CD4-positive, alpha-beta T cell treated with Interferon alpha-2 for 1 hour (primary cell): ENCODE measurements at places on chromosomes 1 and 21.

DNA sequence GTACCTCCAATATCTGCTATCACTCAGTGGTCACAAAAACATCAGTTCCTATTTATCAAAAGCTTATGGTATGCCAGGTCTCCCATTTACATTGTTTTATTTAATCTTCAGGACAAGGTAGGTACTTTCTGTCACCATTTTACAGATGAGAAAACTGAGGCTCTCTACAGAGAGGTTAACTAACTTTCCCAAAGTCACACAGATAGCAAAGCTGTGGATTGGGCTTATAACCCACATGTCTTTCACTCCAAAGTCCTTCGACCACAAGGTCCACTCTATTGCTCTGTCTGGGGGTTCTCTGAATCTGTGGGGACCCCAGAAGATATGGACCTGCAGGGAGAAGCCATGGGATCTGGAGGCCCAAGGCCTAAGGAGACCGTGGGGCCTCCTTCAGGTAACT lies 26.6 kb upstream of the EPS8L3 start:
- DNase-seq: no peak

- no peak for DNase-seq
These were observed 41.6 kb downstream of the LAMC2 start for GRCh38 chr1:183227422-183228346.

DNA sequence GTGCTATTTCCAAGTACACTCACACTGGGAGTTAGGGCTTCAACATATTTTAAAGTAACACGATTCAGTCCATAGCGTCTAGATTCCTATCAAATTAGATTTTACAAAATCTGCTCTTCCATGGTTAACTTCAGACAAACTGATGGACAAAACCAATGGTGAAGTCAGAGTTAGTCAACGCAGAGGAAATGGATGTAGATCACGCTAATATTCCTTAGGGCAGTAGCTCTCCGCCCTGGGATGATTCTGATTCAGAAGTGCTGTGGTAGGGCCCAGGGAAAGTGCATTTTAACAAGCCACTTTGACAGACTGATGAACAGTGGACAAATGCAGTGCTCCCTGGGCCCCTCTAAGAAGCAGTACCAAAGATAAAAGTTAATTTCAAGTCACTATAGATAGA lies 83.2 kb downstream of the HIVEP3 start:
- no peak for DNase-seq

DNA sequence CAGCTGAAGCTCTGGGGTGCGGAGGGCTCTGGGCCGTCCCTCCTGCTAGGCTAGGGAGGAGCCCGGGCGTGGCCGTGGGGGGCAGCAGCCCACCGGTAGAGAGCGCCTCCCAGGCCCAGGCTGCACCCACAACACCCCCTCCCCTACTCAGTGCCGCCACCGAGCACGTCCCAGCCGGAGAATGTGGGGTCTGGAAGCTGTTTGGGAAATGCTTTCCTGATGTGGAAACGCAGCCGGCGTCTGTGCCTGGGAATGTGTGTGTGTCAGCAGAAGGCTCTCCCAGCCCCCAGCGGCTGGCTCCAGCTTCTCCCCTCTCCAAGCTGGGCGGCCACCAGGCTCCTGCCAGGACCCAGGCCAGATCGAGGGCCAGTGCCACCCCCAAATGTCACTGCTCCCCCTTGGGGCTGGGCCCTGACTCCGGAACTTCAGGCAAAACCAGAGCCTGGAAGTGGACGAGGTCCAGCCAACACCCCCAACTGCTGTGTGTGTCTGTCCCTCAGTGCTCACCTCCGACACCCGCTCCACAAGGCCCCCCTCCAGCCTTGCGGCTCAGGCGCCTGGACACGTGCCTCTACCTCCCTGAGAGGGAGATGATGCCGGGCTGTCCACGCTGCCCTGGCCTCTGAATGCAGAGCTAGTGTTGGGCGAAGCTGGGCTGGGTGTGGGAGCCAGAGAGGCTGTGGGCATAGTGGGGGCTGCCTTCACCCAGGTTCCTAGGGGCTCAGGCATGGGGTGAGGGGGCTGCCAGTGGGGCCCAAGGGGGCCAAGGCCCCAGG lies 74.7 kb downstream of the MEGF6 start:
- no peak for DNase-seq

GRCh38 chr1:154448331-154448811 lies 43.2 kb downstream of the IL6R start:
- no peak for DNase-seq

GRCh38 chr1:244963231-244963826 lies 99.0 kb upstream of the HNRNPU start:
- no peak for DNase-seq

- DNase-seq: no peak
These were observed 11.4 kb downstream of the PPFIA4 start for GRCh38 chr1:203037509-203038190.

DNA sequence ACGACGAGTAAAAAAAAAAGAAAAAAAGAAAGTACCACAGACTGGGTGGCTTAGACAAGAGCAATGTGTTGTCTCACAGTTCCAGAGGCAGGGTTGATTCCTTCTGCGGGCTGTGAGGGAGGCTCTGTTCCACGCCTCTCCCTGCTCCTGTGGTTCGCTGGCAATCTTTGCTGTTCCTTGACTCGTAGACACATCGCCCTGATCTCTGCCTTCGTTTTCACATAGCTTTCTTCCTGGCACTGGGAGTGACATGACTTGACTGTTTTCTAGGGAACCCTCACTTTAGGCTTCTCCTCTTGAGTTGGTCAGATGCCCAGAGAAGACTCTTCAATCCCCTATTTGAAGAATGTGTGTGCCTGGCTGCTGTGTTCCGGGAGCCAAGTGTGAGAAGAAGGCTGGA lies 133.6 kb downstream of the TM2D1 start:
- DNase-seq: no peak

- DNase-seq: no peak
These were observed 307.1 kb downstream of the PAPPA2 start for GRCh38 chr1:176770066-176770465.

- DNase-seq: no peak
These were observed 904.2 kb downstream of the ADGRL2 start for GRCh38 chr1:82704966-82705365.

- DNase-seq: no peak
These were observed 14.4 kb downstream of the CXADR start for GRCh38 chr21:17527240-17527639.

- no peak for DNase-seq
These were observed 24.1 kb downstream of the PAFAH2 start for GRCh38 chr1:25973610-25974321.

- DNase-seq: no peak
These were observed 111.4 kb downstream of the UCK2 start for GRCh38 chr1:165938844-165939243.

- no peak for DNase-seq
These were observed 63.4 kb upstream of the PDE4B start for GRCh38 chr1:65729259-65729658.

DNA sequence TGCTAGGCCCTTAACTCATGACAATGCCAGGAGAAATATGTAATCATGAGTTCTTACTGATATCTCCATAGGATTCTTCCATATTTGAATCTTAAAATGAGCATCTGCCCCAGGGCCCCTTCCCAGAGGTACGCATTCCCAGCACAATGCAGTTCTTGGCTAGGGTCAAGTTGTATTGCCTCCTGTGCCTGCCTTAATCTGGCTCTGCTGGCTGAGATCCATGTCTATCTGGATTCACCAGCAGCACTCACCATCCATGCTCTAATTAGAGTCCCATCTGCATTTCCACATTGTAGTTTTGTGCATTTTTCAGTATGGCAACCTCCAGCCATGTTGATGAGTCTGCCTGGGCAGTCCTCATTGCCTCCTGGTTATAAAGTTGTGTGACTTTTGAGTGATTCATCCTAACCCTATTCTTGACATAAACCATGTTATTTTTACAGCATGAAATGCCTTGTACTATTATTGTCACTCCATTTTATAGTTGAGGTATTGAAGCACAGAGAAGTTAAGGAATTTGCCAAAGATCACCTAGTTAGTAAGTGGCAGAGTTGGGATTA lies 55.9 kb downstream of the CAMSAP2 start:
- no peak for DNase-seq

DNA sequence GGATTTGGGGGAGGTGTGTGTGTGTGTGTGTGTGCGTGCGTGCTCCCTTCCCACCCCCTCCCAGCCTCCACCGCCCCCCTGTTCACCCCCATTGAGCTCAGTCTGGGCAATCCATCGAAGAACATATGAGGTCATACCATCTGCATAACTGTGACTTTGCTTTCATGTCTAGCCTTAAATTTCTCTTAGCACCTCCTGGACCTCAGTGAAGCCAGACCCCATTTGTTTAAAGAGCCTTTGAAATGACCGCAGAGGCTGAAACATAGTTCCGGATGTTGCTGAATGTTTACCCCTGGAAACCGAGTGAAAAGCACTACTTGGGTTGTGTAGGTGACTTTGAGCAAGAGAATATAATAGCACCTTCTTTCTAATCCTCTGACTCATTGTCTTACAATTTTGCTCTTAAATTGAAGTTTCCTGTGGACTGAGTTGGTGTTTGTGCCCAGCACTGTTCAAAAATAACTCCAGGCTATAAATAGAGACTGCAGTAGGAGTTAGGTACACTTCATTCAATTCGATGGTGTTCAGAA lies 75.4 kb downstream of the UBE4B start:
- no peak for DNase-seq

GRCh38 chr1:114828251-114828650 lies 26.4 kb upstream of the SYCP1 start:
- DNase-seq: no peak

GRCh38 chr1:95426772-95427171 lies 192.8 kb downstream of the RWDD3 start:
- no peak for DNase-seq

- DNase-seq: no peak
These were observed at the start of gene FAM131C for GRCh38 chr1:16073490-16074119. TSS of gene FAM131C (minus strand) at chr1:16073651. CDS start at chr1:16073442, 209 bp downstream.

DNA sequence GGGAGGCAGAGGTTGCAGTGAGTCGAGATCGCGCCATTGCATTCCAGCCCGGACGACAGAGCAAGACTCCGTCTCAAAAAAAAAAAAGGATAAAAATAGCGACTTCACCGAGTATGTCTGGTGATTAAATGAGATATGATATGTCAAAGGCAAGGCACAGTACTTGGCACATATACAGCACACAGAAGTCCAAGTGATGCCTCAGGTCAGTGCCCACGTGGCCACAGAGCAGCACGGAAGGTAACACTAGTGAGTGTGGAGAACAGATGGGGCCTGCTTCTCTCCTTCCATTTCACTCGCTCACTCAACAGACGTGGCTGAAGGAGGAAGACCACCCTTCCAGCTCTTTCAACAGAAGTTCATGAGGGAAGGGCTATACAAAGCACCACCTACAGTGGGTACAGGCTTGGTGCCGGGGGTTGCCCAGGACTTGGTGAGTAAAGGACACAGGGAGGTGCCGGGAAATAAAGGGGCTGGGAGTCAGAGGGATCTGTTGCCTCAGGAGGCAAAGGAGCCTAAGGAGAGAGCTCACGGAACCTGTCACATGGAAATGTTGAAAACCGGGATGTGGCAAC lies 8.9 kb downstream of the CSRP1 start:
- no peak for DNase-seq

DNA sequence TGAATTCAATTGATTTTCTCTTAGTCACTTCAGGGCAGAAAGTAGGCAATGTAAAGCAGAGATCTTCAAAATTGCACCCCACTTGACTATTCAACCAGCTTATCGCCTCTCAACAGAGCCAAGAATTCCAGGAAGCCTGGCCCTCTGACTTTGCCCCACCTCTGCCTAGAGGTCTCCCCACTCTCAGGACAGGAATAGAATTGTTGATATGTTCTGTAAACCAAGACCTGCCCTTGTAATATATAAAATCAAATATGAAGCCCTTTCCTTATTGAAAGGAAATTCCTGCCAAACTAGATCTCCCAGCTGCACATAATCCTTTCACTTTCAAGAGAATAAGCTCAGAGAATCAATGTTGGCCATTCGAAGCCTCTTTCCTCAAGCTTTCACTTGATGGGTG lies 116.1 kb upstream of the DPT start:
- DNase-seq: no peak

DNA sequence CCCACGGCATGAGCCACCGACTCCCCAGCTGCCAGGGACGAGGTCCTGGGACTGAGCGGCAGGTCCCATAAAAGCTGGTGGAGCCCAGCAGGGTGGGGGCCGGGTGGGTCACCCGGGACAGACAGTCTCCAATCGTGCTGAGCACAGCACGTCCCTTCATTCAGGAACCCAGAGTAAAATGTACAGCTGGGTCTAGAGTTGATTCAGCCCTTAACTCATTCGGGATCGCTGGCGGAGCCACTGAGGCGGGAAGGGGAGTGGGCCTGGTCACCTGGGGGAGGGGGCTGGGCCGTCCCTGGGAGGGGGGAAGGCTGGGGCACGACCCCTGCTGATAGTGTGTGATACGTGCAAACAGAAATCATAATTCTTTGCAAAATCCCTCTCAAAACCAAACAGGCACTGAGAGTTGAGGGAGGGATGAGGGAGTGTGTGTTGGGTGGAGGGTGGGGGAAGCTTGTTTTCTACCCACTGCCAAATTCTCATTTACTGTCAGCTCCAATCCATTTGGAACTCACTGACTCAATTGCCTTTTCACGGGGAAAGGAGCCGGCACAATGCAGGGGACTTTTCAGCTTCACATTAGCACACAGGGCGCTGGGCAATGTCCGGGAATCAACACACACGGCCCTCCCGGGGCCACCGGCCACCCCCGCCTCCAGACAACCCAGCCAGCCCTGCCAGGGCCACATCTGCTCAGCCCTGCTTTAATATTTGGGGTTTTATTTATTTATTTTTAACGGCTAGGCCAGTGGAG lies 13.8 kb downstream of the CASZ1 start:
- DNase-seq: no peak

GRCh38 chr21:26007951-26008498 lies 162.5 kb downstream of the APP start:
- DNase-seq: no peak

DNA sequence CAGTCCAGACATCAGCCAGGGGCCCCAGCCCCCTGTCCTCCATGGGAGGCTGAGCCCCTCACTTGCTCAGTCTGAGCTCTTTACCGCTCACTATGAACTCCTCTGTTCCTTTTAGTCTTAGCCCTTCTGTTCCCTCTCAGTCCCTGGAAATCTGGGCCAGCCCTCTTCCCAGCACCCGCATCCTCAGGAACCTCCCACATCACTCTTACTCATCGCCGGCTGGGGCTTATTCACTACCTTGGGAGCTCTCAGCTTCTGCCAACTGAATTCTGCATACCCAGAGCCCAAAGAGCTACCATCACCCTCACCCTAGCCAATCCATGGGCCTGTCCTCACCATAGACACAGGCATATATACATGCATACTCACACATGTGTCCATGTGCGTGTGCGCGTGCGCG lies 11.5 kb downstream of the KNCN start:
- DNase-seq: no peak
